Stimulated activated CD4-positive, alpha-beta T cell treated with anti-CD3 and anti-CD28 coated beads, TNF-alpha, amount 100 ng/mL, for 1 hour (primary cell): ENCODE measurements at places on chromosomes 16 and 17.

- no peak for DNase-seq
Observed at GRCh38 chr17:40180694-40181093, 3.4 kb downstream of the RAPGEFL1 start.

DNA sequence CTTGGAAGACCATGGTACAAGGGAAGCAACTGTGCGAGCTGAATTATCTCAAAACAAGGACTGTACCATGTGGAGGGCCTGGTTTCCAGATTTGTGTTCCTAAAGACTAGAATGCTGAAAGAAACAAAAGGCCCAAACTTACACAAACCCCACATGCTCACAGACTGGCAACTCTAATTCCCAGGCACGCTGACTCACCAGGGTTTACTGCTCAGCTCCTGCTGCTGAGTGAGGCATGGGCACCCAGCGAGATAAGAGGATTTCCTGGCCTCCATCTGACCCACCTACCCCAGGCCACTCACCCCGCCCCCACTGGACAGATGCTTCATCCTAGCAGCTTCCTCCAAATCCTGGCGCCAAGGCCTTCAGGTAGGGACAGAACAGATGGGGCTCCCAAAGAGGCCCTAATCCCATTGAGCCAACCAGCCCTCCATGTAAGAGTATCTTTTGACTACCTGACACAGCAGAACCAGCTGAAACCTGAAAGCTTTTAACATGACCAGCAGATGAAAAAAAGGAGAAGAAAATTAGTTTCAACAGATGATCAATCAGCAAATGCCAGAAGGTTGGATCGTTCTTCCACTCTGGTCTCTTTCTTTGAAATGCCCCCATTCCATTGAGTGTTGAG is 33.9 kb downstream of the DCUN1D3 start:
- DNase-seq, result no peak

- DNase-seq, result no peak
Observed at GRCh38 chr16:75761108-75761507, 34.8 kb upstream of the CPHXL start.

DNA sequence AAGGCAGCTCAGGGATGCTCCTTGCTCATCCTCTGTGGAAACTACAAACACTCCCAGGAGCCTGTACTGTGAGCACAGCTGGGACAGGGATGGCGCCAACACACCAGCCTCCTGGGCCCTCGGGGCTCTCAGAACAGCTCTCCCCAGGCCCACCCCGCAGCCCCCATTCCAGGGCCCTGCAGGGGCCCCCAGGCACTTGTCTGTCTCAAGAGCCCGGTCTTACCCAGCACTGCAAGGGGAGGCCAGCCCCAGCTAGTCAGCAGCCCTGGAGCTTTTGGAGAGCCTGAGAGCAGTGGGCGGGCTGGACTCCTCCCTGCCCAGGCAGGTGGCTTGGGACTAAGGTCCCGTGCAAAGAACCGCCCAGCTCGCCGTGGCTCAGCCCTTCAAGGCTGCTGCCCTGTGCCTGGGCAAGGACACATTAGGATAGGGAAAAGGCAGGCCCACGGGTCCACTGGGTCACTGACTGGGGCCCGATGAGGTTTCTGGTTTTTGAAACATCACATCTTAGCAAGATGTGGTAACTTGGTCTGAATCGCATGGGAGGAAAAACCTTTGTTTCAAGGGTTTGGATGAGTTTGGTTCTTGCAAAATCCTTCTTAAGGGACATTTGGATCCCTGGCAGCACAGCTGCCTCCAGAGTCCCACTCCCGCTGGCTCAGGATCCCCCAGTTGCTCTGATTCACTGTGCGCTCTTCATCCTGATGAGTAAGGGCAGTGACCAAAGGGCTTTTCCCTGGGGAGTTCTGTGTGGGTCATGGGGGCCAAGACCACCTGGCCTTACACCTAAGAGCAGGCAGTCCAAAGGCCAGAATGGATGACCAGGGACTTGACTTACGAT is 2.8 kb downstream of the DNASE1L2 start:
- DNase-seq, result no peak

DNA sequence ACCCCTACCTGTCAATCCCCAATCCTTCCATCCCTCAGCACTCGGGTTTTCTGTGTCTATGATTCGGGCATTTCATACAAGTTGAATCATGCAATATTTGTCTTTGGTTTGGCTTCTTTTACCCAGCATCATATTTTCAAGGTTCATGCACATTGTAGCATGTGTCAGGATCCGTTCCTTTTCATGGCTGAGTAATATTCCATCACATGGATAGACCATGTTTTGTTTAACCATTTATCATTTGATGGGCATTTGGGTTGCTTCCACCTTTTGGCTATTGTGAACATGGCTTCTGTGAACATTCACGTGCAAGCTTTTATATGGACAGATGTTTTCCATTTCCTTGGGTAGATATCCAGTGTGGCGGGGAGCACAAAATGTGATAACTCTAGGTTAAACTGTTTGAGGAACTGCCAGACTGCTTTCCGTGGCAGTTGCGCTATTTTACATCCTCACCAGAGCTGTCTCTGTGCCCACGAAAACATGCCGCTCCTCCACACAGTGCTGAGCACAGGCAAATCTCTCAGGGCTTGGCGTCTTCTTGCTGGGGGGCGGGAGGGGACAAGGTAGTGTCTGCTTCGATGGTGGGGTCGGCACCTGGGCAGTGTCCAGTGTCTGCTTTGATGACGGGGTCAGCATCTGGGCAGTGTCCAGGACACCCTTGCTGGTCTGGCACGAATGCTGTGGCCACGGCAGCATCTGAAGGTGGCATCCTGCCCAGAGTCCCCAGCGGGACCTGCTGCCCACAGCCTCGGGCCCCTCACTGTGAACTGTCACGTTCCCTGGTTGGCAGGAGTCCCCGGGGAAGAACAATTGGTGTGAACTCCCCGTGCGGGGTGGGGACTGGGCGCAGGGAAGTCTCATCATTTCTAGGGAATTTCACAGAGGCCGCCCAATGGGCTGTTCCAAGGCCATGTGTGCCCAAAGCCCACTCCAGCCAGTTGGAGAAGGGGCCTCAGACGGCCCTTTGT is 32.4 kb upstream of the JPH3 start:
- DNase-seq, result no peak

GRCh38 chr16:83187405-83187804 is 560.6 kb downstream of the CDH13 start:
- no peak for DNase-seq

- no peak for DNase-seq
Observed at GRCh38 chr16:27826081-27826892, 237.2 kb downstream of the GSG1L start.

- DNase-seq, result no peak
Observed at GRCh38 chr17:78933959-78934568, 8.9 kb upstream of the TIMP2 start.

DNA sequence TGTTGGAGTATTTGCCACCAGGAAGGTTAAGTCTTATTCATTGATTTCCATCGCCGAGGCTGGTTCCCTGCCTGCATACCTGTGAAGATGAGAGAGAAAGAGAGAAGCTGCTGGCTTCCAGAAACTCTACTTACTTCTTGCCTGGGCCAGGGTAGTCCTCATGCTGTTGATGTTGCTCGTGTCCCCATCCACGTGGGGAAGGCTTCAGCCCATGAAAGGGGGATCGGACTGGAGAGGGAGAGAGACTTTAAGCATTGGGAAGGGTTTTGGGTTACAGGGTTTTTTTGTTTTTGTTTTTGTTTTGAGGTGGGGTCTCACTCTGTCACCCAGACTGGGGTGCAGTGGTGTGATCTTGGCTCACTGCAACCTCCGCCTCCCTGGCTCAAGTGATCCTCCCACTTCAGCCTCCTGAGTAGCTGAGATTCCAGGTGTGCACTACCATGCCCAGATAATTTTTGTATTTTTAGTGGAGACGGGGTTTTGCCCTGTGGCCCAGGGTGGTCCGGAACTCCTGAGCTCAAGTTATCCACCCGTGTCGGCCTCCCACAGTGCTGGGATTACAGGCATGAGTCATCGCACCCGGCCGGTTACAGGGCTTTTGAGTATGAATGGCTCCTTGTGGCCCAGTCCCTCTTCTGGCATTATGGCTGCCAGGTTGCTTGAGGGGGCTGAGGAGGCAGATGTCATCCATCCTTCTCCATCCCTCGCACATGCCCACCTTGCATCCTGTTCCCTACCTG is 26.6 kb downstream of the ITGB3 start:
- DNase-seq, result no peak

DNA sequence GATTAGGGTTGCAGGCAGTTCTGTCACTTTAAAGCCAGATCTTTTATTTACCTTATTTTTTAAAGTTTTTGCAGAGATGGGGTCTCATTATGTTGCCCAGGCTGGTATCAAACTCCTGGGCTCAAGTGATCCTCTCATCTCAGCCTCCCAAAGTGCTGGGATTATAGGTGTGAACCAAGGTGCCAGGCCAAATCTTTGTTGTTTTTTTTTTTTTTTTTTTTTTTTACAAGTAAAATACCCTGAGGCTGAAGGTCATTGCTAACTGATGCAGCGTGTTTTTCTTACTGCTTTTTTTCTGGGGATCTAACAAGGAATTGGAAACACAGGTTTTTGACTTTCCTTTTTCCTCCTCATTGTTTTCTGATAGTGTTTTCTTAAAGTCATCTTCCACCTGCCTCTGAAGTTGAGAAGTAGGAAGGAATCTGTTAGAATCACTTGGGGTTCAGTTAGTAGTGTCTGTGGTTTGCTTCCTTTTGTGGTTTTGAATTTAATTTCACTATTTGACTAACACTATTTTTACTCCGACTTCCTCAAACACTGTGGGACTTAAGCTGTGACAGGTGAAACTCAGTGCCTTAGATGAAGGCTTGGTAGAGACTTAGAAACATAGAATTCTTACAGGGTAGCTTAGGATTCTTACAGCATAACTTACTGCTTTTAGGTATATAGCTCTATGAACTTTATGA is 22.2 kb downstream of the CLTC start:
- DNase-seq, result no peak

- DNase-seq, result no peak
Observed at GRCh38 chr17:57868910-57869616, 19.2 kb upstream of the MRPS23 start.

- DNase-seq, result no peak
Observed at GRCh38 chr17:68053231-68054013, 17.9 kb downstream of the KPNA2 start.

- DNase-seq, result no peak
Observed at GRCh38 chr17:75553295-75554110, 28.0 kb downstream of the LLGL2 start.

GRCh38 chr17:39167476-39167875 is 1.5 kb upstream of the ARL5C start:
- DNase-seq, result no peak

DNA sequence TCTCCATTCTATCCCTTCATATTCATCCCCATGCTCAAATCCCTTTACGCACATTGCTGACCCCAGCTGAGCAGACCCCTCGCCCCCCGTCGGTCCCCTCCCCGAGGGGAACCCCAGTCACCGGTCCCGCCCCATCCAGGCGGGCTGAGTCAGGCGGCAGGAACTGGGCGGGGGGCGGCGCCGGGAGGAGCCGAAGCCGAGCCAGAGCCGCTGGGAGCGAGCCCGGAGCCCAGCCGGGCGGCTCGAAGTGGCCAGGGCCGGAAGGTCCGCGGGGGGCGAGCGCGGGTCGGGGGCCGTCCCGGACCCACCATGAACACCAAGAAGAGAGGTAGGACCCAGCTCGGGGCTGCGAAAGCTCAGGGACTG is 8.6 kb downstream of the RIPOR1 start:
- no peak for DNase-seq

DNA sequence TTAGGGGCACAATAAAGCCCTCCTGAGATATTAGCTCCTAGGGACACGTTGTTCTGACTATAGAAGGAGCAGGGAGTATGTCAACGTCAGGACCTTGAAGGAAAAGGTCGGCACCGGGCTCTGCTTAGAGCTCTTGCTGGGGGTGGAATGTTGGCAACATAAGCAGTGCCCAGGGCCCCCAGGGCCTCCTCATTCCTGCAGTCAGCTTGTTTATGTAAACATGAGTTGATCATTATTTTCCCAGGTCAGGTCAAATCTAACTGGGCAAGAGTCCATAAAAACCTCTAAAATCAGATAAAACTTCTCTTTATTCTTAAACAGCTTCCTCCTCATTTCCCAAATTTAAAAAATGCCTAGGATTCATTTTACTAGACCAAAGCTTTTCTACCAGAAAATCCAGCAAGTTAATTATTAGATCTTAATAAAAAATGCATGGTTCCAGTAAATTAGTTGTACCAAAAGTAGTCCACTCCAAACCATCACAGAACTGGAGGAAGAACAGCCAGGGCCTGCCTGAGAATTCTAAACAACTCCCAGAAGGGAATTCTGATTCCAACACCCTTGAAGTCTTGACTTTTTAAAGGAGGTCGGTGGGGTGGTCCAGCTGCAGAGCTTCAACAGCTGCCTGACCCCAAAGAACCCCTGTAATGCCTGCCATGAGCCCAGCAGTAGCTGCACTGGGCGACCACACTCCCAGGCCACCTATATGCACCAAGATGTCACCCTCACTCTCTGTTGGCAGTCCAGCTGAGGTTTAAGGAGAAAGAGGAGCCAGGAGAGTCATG is 54.3 kb downstream of the AMFR start:
- DNase-seq, result no peak

DNA sequence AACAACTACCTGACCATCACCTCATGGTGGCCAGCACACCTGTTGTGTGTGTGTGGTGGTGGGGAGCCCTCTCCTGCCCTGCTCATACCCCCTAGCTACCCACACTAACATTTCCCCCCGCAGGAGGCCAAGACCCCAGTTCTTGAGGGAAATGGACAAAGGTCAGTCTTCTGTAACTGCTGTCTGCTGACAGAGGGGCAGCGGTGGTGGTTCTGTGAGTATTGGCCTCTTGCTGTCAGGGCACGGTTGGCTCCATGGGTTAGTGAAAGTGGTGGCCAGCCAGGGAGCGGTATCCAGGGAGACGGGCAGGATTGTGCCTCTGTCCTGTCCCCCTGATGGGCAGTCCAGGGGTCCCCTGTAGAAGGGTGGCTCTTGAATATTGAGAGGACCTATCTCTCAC is 26.2 kb downstream of the ZNF778 start:
- DNase-seq, result no peak

- no peak for DNase-seq
Observed at GRCh38 chr16:73275024-73275423, 227.1 kb upstream of the ZFHX3 start.

DNA sequence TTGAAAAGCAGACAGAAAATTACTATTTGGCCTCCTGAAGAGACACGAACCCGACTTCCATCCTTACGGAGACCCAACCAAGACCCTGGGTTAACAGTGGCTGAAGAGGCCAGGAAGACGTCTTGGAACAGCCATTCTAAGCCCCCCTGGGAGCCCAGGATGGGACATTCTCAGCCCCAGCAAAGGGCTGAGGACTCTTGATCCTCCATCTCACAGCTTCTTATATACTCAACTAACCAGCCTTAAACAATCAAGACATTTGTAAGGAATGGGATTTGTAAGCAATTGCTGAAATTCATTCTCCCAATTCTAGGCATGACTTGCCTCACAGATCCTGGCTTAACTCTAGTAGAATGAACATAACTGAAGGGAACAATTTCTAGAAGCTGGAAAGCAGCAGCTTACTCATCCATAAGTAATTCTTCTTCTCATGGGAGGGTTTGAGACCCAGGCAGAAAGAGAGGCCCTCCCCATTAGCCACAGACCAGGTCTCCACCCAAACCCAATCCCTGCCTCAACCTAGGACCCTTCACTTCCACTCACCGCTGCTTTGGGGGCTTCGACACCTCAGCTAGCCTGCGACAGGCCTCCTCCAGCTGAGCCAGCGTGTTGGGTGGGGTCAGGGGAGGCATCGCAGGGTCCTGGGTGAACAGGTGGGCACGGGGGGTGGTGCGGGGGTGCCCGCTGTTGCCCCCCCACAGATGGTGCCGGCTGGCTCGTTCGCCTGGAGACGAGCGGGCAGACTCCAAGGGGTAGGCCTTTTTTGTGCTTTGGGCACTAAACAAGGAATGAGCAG is 25.5 kb downstream of the AXIN2 start:
- no peak for DNase-seq

GRCh38 chr17:491086-492021 is 138.7 kb upstream of the RPH3AL start:
- no peak for DNase-seq
